ENCODE measurements at places on chromosomes 4 and X.

- DNase-seq = no peak
Measured at GRCh38 chr4:89298155-89298554, 9.4 kb downstream of the GPRIN3 start.

- no peak for DNase-seq
Measured at GRCh38 chrX:133527415-133527814, 112.1 kb upstream of the GPC4 start.

- DNase-seq = no peak
Measured at GRCh38 chr4:96912716-96913115, 1072.8 kb downstream of the PDHA2 start.

- DNase-seq = no peak
Measured at GRCh38 chr4:3318561-3319021, 25.8 kb downstream of the RGS12 start.

DNA sequence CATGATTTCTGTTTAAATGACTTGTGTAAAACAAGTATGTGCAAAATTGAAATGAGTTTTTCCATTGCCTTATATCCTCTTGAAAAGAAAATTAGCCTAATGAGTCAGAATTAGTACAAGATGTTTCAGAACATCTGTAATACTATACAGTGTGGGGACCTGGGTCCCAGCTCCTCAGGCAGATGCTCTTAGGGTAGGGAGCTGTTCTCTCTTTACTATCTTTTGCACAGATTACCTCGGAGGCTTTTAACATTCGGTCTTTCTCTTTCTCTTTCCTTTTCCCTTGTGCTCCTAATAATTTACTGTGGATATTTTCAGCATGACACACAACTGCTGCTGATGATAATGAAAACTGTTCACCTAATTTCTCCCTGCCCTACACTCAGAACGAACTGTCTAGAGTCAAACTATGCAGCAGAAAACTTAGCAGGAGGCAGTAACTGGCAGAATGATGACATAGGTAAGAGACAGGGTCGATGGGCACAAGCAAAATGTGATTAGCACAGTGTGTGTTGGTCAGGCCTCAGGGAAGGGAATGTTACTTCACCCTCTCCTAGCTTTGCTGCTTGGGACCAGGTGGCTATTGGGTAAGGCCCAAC lies 455.3 kb downstream of the PDHA2 start:
- DNase-seq = no peak

- DNase-seq = peak; percentile 52
Measured at GRCh38 chr4:87895964-87896621, 63.3 kb downstream of the MEPE start.

- DNase-seq = no peak
Measured at GRCh38 chr4:177109769-177110168, 199.9 kb upstream of the NEIL3 start.

DNA sequence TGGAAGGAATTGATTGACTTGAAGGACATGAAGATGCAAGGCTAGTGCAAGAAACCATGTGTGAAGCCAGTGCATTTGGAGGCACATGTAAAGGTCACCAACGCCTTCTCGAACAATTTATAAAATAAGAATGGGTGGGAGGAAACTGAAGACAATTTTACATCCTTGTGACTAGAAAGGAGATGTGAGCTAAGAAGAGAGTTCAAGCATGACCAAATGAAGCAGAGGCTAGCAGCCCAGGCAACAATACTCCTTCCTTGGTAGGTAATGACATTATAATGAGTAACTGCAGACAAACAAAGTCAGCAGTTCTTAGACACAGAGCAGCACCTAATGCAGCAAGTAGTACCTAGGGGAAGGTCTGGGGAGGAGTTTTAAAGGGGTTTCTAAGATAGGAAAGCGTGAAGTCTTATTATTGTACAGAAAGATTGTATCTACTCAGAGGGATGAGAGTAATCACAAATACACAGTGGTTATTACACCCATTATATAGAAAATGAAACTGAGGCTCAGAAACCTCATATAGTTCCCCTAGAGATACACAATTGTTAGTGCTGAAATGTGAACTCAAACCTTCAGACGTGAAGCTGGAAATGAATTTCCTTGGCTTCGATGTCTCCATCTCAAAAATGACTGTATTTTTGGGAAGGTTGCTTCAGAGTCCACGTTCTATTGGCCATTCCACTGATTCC lies 56.1 kb downstream of the ATXN3L start:
- DNase-seq = no peak

GRCh38 chr4:142034101-142034500 lies 397.7 kb downstream of the IL15 start:
- no peak for DNase-seq

- no peak for DNase-seq
Measured at GRCh38 chr4:116515959-116516358, 569.4 kb downstream of the TRAM1L1 start.

DNA sequence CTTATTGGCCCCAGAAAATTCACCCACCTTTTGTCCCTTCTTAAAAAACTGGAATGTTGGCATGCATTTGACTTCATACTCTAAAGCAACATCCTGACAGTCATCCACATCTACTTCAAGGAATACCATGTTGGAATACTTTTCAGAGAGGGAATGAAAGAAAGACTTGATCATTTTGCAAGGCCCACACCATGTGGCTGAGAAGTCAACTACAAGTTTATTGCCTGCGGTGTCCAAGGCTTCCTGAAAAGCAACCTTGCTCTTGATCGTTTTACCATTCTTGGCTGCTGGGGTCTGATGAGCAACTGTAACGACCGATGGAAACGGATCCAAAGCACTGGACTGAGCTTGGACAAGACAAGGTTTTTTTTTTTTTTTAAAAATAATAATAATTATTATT lies 9.3 kb downstream of the SEPTIN11 start:
- no peak for DNase-seq

GRCh38 chr4:149961876-149962597 lies 116.2 kb upstream of the DCLK2 start:
- DNase-seq = peak; percentile 8

DNA sequence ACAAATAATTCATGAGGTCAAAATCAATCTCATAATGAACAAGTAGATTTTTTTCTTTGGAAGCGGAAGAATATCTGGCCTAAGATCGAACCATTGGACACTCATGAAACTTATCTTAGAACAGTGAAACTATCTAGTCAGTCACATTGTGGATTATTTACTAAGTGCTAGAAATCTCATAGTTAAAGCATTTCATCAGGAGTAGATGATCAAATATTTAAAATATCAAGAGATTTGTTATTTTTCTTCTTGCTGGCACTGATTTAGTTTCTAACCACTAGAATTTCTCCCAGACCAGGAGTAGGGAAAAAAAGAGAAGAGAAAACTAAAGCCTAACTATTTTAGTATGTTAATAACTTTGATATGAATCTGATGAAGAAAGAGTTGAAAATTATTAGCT lies 105.5 kb downstream of the SHROOM3 start:
- no peak for DNase-seq

DNA sequence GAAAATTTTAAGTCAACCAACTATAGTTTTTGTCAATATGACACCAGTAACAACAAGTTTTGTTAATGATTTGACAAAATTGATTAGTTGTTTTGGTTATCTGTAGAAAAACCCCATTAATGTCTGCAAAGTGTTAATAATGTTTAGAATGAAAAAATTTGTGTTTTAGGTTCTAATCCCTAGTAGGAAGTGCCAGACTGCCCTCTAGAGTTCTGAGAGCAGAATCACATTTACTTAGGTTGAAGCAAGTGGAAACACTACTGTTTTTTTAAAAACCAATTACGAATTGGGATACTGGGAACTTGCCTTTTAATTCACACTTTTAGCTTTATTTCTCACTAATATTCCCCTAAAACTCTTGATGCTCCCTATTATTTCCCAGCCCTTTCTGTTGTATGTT lies 101.1 kb upstream of the CYLC1 start:
- peak; percentile 6 for DNase-seq

- no peak for DNase-seq
Measured at GRCh38 chr4:98976716-98977115, 18.8 kb upstream of the METAP1 start.

DNA sequence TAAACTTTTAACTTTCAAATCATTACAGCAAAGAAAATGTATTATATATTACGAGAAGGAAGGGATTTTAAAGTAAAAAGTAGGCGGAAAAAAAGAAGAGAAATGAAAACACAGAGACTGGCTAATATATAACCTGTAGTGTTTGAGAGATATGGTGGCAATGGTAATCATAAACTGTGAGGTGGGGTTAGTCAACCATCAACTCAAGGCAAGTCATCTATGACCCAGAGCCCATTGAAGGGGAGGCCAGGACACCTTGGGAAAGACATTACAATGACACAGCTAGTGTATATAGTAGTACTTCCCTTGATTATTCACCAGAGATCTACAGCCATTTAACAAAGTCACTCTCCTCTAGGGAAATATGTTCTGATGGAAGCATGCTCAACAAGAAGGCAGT lies 423.9 kb upstream of the PITX2 start:
- no peak for DNase-seq

GRCh38 chrX:103442536-103442901 lies 66.2 kb downstream of the BEX3 start:
- DNase-seq = no peak

DNA sequence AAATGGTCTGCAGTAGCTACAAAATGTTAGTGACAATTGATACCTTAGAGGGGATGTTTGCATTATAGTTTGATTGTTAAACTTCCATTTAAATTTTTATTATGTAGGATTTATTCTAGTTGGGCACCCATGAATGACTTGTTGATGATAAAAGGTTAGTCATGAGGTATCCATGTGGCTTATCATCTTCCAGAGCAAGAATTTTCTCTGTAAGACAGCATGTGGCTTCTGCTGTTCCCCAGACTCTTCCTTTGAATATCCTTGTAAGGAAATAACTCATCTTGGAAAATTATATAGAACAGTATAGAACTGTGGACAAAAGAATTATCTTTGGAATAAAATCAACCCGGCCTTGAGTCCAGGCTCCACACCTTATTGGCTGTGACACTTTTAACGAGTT lies 40.1 kb upstream of the KLHL8 start:
- no peak for DNase-seq
